ENCODE measurements at places on chromosomes 12 and 14.

GRCh38 chr12:53660041-53660440 is 15.8 kb downstream of the ATP5MC2 start:
- no peak for DNase-seq

DNA sequence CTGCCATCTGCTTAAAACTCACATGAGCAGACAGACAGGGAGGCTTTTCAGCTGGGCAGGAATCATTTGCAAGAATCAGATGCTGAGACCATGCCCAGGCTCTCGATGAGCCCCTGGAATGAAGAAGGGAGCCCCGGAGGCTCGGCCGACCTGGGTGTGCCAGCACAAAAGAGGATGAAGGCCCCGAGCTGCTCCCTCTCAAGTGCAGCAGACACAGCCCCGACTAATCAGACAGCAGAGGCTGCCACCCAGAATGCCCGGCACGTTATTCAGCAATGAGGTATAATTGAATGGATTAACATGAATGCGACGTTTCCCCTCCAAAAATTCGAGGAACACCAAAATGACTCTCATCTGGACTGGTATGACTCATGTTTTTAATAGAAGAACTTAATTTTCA is 58.9 kb downstream of the BCL11B start:
- no peak for DNase-seq

- no peak for DNase-seq
Measured at GRCh38 chr12:39905152-39905551, 200.7 kb downstream of the SLC2A13 start.

GRCh38 chr14:105128059-105128458 is 40.5 kb downstream of the JAG2 start:
- no peak for DNase-seq

DNA sequence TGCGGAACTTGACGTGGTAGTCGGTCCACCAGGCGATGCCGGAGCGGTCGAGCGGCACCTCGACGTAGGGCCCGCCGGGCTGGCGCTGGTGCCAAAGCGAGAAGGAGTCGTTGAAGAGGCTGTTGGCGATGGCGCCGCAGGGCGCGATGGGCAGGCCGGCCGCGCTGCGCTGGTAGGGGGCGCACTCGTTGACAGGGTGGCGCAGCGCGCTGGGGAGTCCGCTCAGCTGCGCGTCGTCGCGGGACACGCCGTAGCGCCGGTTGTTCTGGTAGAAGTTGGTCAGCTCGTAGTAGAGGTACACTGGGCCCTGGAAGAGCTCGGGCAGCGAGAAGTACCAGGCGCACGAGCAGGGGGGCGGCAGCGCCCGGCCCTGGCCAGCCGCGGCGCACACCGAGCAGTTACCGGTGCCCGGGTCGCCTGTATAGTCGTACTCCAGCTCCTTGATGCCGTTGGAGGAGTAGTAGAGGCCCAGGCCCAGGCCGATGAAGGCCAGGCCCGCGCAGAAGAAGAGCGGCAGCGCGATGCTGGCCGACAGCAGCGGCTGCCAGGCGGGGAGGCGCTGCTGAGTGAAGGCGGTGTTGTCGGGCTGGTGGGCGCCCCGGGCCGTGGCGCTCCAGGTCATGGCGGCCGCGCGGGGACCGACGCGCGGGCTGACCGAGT is 482 bp downstream of the TMEM30B start:
- peak; percentile 70 for DNase-seq

DNA sequence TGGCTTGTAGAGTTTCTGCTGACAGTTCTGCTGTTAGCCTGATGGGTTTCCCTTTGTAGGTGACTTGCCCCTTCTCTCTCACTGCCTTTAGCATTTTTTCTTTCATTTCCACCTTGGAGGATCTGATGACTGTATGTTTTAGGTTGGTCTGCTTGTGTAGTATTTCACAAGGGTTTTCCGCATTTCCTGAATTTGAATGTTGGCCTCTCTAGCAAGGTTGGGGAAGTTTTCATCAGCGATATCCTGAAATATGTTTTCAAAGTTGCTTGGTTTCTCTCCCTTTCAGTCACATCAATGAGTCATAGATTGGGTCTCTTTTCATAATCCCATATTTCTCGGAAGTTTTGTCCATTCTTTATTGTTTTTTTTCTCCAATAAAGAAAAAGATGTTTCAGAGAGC is 11.4 kb downstream of the NOPCHAP1 start:
- DNase-seq, result no peak

DNA sequence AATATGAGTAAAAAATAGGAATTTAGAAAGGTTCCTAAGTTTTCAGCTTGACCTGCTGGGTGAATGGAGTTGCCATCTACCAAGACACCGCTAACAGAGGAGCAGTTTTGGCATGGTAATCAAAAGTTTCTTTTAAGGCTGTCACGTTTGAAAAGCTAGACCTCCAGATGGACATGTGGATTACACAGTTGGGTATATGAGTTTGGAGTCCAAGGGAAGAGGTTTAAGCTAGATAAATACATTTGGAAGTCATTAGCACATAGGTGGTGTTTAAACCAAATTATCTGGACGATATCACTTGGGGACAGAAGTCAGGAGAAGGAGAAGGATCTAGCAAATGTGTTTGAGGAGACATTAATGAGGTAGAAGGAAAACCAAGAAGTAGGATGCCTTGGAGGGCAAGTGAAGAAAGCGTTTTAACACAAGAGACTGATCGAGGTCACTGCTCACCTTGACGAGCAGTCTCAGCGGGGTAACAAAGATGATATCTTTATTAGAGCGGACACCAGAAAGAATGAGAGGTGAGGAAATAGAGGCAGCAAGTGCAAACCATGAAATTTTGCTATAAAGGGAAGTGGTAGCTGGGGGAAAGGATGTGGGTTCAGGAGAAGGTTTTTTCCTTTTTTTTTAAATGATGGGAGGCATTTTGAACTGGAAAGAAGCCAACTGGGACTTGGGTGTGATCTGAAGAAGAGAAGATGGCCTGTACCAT is 17.6 kb downstream of the PNP start:
- no peak for DNase-seq

GRCh38 chr12:106140223-106140986 is 1.7 kb upstream of the NUAK1 start:
- DNase-seq, result no peak

DNA sequence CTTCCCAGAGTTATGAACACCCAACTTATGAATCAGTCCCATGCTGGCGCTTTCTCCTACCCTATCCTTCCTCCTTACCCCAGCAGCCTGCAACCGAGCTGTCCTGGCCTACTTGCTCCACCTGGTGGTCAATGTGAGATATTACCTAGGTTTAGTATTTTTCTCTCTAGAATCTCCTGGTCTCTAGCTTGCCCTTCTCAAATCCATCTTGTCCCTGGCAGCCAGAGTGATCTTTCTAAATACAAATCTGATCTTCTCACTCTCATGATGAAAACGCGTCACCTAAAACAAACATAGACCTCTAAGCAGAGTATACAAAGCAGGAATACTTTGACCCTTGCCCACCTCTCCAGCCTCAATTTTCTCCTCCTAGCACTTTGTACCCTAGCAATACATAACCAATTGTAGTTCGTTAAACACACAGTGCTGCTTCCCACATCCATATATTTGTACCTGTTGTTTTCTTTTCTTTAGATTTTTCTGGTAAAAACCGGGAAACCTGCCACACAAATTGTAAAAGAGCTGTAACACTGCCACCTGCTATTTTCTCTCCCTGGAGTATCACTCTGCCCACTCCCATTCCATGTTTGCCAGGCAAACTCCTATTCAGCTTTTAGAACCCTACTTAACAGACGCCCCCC is 20.0 kb upstream of the TCP11L2 start:
- peak; percentile 25 for DNase-seq

DNA sequence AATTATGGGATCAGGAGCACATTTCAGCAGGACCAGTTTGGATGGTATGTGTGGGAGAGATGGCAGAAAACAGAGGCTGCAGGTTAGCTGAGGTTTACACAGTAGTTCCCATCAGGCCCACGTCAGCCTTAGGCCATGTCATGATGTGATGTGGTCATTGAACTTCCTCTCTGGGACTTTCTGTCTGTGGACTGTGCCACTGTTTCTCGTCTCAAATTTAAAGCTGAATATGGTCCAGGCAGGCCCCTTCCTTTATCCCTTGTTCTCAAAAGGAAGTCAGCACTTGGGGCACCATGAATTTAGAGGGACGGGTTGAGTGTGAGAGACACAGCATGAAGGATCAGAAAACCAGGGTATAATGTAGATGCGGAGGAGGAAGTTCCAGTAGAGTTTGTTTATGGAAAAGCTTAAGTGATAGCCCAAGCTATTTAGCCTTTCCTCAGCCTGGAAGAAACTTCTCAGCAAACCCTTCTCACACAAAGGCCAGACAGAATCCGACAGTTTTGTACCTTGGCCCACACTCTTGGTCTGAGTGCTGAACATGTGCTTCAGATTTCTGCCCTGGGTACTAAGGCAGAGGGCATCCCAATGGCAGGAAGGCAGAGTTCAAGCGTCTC is 3.6 kb upstream of the IGFBP6 start:
- no peak for DNase-seq

DNA sequence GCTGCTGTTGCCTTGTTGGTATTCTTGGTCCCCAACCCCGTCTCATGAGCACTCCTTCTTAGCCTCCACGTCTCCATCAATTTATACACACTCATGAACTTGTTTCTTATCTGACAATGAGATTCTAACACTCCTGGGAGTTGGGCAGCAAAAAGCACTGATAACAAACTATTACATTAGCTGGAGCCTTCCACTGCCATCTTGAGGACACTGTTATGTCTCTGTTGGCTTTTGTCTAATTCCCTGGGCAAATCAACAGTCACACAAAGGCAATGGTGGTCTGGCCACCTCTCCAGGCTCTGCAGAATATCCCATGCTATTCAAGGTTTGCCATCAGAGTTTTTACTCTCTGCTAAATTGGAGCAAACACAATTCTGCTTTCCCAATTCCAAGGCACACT is 117.8 kb upstream of the COCH start:
- no peak for DNase-seq
